ENCODE measurements at places on chromosomes 2 and 18. TPM values are rescaled to one million over a fixed set of nuclear protein-coding genes. Genes with fewer than 3 reads are reported as not detected.

The AQP12A gene
- not detected for total RNA-seq

The SPTBN1 gene
- total RNA-seq = 411 TPM

GRCh38 chr18:33560686-33561370, 17.2 kb upstream of the ASXL3 start:
- H3K27ac ChIP-seq = no peak overlapping the region
- DNase-seq = no peak
- no peak overlapping the region for H3K4me3 ChIP-seq
- no peaks in the 10 kb centered on the region for H3K27me3 ChIP-seq

- H3K4me1 ChIP-seq = peaks cover 82% of the 10 kb centered on the region
- H3K27ac ChIP-seq = peak overlapping the region; percentile 82
- no peak for DNase-seq
- H3K36me3 ChIP-seq = peaks cover 1% of the 10 kb centered on the region
- no peak overlapping the region for H3K4me3 ChIP-seq
Observed at GRCh38 chr2:46351098-46351749, 54.0 kb downstream of the EPAS1 start.

DNA sequence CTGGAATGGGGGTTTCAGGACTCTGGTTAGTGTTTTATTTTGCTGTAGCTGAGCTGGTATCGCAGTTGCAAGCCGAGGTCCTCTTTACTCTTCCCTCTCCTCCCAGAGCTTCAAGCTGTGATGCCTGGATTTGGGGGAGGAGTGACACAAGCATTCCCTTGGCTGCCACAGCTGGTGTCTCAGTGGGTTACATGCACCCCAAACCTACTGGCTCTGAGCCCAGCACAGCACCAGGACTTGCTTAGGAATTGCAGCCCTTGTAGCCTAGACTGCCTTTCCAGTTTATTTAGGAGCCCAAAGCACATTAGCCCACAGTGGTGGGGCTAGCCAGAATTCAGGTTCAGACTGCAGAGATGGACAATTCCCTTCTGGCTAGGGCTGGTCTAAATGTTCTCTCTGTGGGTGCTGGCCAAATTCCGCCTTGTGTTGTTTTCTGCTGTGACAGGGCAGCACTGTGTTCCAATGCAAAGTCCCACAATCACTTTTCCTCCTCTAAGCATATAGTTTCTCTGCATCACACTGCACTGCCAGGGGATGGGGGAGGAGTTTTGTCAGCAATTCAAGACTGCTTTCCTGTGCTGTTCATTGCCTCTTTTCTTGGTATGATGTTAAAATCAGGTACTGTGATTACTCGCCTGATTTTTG, 122.8 kb downstream of the SLC4A10 start:
- H3K4me1 ChIP-seq = no peaks in the 10 kb centered on the region
- no peak overlapping the region for H3K4me3 ChIP-seq
- H3K27me3 ChIP-seq = no peaks in the 10 kb centered on the region

The SIX2 gene
- total RNA-seq = 0.55 TPM

- DNase-seq = no peak
- no peak overlapping the region for H3K4me3 ChIP-seq
- no peaks in the 10 kb centered on the region for H3K36me3 ChIP-seq
- no peak overlapping the region for H3K27ac ChIP-seq
- H3K4me1 ChIP-seq = peaks cover 22% of the 10 kb centered on the region
Observed at GRCh38 chr18:7778181-7778580, 211.1 kb downstream of the PTPRM start.

DNA sequence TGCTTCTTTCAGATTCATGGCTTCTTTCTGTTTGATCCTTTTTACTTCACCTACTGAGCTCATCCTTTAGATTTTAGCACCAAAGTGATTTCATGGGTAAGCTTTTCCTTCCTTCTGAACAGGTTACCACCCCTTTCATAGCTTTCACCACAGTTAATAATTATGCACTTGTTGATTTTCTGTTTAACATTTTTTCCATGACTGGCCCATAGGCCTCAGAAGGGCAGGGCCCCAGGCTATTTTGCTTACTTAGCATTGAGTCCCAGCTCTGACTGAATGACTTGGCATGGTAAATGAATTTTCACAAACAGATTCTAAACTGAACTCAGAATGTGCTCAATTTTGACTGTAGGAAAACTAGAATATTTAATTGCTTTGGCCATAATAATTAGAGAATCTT, 177.0 kb downstream of the GCA start:
- DNase-seq = no peak
- H3K36me3 ChIP-seq = no peaks in the 10 kb centered on the region
- no peak overlapping the region for H3K27ac ChIP-seq
- H3K27me3 ChIP-seq = no peaks in the 10 kb centered on the region

GRCh38 chr2:120605231-120605935, 130.3 kb upstream of the GLI2 start:
- H3K27me3 ChIP-seq = no peaks in the 10 kb centered on the region
- H3K36me3 ChIP-seq = no peaks in the 10 kb centered on the region
- no peaks in the 10 kb centered on the region for H3K4me1 ChIP-seq
- no peak for DNase-seq
- H3K4me3 ChIP-seq = no peak overlapping the region
- no peak overlapping the region for H3K27ac ChIP-seq

- no peak overlapping the region for H3K4me3 ChIP-seq
- H3K27ac ChIP-seq = no peak overlapping the region
- H3K27me3 ChIP-seq = no peaks in the 10 kb centered on the region
- no peaks in the 10 kb centered on the region for H3K36me3 ChIP-seq
Observed at GRCh38 chr2:30208453-30208852, 22.9 kb upstream of the LBH start.

The MOCOS gene
- total RNA-seq = 0.25 TPM

DNA sequence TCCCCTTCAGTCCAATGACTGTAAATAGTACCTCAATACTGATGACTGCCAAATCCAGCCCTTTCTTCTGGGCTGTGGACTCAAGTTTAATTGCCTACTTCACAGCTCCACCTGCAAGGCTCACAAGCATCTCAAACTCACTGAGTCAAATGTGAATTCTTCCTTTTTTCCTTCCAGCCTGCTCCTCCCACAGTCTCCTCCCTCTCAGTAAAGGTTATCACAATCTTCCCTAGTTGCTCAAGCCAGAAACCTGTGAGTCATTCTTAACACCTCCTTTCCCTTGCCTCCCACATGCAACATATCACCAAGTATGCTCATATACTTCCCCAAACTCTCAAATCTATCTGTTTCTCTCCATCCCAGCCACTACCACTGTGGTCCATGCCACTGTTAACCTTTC, 3.7 kb upstream of the MFSD6 start:
- no peak overlapping the region for H3K27ac ChIP-seq
- H3K27me3 ChIP-seq = no peaks in the 10 kb centered on the region
- DNase-seq = no peak
- no peaks in the 10 kb centered on the region for H3K36me3 ChIP-seq

- peak; percentile 39 for DNase-seq
- H3K27ac ChIP-seq = no peak overlapping the region
- no peak overlapping the region for H3K4me3 ChIP-seq
- peaks cover 3% of the 10 kb centered on the region for H3K27me3 ChIP-seq
- H3K36me3 ChIP-seq = no peaks in the 10 kb centered on the region
Observed at GRCh38 chr2:3913166-3913565, 209.8 kb downstream of the DCDC2C start.

- no peaks in the 10 kb centered on the region for H3K4me1 ChIP-seq
- peaks cover 20% of the 10 kb centered on the region for H3K27me3 ChIP-seq
Observed at GRCh38 chr2:25159949-25160348, 8.4 kb downstream of the POMC start.

- H3K36me3 ChIP-seq = no peaks in the 10 kb centered on the region
- no peak for DNase-seq
- H3K27me3 ChIP-seq = no peaks in the 10 kb centered on the region
Observed at GRCh38 chr2:159926695-159927094, 128.7 kb upstream of the CD302 start.

DNA sequence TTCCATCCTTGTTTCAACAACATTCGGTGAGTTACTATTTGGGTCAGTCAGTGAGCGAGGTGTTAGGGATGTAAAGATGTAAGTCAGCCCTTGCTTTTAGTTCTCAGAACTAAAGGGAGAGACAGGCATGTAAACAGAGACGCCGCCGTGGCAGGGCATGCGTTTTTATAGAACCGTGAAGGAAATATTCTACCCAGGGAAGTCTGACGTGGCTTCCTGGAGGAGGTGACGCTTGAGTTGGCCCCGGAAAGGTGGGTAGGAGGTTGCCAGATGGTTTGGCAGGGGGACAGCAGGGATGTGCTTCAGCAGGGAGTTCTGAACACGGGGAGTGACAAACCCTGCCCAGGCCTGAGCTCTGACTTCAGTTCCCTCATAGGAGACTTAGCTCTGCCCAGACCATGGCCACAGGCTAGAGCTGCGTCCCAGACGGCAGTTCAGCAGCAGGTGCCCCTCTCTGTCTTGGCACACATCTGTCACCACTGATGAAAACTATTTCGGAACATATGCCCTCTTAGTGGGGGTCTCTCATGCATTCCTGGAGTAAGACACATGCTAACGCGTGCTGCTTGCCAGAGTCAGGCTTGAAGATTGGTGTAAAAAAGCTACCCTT, 23.4 kb upstream of the RPL31 start:
- H3K27me3 ChIP-seq = no peaks in the 10 kb centered on the region
- H3K36me3 ChIP-seq = no peaks in the 10 kb centered on the region
- H3K4me1 ChIP-seq = no peaks in the 10 kb centered on the region
- no peak overlapping the region for H3K4me3 ChIP-seq

GRCh38 chr2:172623249-172623965, 67.5 kb downstream of the PDK1 start:
- no peak overlapping the region for H3K4me3 ChIP-seq
- no peak for DNase-seq
- H3K27me3 ChIP-seq = no peaks in the 10 kb centered on the region
- H3K27ac ChIP-seq = peak overlapping the region; percentile 3

DNA sequence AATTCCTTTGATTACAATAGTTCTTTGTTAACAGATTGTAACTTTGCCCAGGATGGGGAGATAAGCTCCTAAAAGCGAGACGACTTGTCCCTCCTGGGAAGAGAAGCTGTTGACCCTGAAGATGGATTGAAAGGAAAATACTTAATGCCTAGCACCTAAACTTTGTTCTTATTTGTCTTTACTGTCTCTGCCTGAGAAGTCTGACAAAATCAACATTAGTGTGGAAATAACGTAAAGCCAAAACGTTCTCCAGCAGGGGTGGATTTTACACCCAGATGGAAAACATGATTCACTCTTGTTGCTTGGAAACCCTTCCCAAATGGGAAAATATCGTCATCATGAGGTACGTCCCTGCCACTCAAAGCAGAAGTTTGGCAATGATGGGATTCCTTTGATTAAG, 450.1 kb downstream of the SLC4A3 start:
- no peaks in the 10 kb centered on the region for H3K36me3 ChIP-seq
- peak overlapping the region; percentile 8 for H3K27ac ChIP-seq
- DNase-seq = no peak
- no peaks in the 10 kb centered on the region for H3K27me3 ChIP-seq
- H3K4me3 ChIP-seq = no peak overlapping the region

The POTEC gene
- not detected for total RNA-seq

DNA sequence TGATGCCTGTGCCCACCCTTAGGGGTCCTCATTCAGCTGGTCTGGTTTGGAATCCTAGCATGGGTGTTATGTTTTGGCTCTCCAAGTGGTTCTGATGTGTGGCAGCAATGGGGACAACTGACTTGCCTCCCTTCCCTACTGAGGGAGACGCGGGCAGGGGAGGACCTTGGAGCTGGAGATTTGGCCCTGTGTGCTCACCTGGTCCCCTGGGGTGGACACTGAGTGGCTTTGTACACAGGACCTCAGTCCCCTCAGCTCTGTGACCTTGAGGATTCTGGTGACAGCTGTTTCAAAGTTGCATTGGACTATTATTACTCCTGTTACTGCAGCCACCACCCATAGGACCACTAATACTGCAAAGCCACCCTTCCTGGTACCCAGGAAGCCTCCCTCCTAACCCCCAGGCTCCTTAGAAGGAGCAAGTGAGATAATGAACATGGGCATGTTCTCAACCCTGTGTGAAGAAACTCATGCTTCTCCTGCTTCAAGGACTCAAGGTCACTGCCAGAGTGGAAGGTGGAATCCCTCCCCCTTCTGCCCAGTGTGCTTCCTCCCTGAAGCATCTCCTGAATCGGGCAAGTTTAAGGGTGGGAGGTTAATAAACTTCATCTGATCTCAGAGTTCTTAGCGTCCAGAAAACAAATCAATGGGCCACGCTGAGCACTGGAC, 26.5 kb downstream of the TMEM182 start:
- DNase-seq = no peak
- H3K36me3 ChIP-seq = no peaks in the 10 kb centered on the region
- H3K4me3 ChIP-seq = no peak overlapping the region
- peaks cover 24% of the 10 kb centered on the region for H3K4me1 ChIP-seq

The EML4 gene
- 17.2 TPM for total RNA-seq

GRCh38 chr2:236088368-236089057, 79.7 kb downstream of the GBX2 start:
- no peak overlapping the region for H3K27ac ChIP-seq
- DNase-seq = no peak
- peaks cover 15% of the 10 kb centered on the region for H3K4me1 ChIP-seq
